ENCODE measurements at places on chromosomes 5 and 9.

GRCh38 chr5:139638090-139638735, 9.9 kb upstream of the CXXC5 start:
- DNase-seq, result peak; percentile 72

- DNase-seq, result no peak
These were observed 173.9 kb downstream of the HSPA4 start for GRCh38 chr5:133225671-133226152.

DNA sequence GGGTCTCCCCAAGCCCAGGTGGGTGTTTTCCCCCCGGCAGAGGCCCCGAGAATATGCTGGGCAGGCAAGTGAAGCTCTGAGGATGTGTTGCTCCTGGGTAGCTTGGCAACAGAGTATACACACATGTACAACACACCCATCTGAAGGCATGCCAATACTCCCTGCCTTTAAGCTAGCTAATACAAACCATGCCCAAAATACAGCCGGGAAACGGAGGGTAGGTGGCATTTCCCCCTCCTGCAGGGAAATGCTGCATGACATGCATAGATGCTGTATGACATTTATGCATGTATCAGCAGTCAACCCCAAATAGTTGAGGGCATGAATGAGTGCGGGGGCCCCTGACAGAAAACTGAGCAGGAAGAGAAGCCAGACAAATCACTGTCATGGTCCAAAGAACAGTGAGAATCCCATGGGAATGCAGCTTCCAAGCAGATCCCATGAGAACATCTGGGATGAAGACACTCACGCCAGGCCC, 614.1 kb downstream of the EBF1 start:
- DNase-seq, result no peak

DNA sequence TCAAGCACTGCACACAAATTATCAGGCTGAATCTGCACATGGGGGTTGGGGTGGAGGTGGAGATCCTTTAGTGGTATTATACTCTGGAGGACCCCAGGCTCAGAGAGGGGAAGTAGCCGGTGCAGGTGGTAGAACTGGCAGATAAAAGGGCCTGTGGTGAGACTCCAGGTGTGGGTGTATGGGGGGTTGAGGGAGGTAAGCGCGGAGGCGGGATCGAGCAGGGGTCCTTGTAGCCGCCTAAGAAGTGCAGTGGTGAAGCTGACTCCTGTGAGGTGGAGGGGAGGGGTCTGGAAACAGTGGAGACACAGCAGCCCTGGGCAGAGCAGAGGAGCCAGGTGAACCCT, 841 bp downstream of the ACSL6 start:
- no peak for DNase-seq

DNA sequence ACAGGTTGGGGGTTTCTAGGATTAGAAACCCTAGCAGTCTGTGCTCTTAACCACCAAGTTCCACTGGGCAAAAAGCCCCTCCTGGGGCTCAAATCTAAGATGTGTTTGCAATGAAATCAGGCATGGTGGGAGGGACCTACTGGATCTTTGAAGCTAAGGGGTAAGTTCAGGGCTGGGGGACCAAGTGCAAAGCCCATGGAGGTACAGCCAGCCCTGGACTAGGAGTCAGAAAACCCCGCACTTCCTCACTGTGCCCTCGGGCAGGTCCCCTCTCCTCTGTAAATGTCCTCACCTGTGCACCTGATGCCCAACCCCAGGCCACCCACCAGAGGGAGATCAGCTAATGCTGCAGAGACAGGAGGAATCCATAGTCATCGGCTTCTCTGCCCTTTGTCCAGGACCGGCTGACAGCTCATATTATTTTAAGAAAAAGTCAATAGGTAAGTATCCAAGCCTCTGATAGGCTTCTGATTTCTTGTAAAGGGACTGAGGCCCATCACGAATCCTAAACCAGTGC, 138.3 kb downstream of the PAX5 start:
- no peak for DNase-seq

DNA sequence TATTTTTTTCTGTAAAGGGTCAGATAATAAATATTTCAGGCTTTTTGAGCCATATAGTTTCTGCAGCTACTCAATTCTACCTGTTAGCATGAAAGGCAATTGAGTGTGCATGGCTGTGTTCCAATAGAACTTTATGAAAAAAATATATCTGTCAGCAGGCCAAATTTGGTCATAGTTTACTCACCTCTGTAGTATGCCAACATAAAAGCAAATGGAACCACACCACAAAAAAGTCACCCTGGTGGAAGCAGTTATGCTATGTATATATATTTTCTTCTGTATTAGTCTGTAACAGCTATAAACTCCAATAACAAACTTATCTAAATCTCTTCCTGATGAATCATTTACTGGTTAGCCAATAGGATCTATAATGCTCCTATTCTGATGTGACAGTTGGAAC, 3.4 kb downstream of the SLC38A9 start:
- no peak for DNase-seq

- no peak for DNase-seq
These were observed 44.3 kb downstream of the CAMK2A start for GRCh38 chr5:150245111-150245789.

GRCh38 chr5:132762246-132763000, 14.6 kb downstream of the SEPTIN8 start:
- no peak for DNase-seq

DNA sequence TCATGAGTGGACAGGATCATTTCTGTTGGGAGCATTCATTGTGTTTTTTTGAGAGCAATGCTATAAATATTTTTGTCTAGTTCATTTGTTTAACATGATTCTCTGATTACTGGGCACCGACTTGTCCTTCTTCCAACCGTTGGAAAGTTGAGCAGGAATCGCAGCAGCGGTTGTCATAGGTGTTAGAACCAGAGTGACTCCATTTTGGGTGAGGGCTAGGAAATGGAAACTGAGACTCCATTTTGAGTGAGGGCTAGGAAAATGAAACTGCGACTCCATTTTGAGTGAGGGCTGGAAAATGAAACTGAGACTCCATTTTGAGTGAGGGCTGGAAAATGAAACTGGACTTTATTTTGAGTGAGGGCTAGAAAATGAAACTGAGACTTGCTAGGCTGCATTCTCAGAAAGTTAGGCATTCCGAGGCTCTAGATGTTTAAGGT, 100.6 kb downstream of the ICE1 start:
- DNase-seq, result no peak

GRCh38 chr5:108830705-108831276, 83.1 kb downstream of the FER start:
- no peak for DNase-seq

GRCh38 chr9:27347889-27348288, 50.9 kb upstream of the EQTN start:
- no peak for DNase-seq

- DNase-seq, result no peak
These were observed 117.8 kb downstream of the FGF18 start for GRCh38 chr5:171537070-171537849.

DNA sequence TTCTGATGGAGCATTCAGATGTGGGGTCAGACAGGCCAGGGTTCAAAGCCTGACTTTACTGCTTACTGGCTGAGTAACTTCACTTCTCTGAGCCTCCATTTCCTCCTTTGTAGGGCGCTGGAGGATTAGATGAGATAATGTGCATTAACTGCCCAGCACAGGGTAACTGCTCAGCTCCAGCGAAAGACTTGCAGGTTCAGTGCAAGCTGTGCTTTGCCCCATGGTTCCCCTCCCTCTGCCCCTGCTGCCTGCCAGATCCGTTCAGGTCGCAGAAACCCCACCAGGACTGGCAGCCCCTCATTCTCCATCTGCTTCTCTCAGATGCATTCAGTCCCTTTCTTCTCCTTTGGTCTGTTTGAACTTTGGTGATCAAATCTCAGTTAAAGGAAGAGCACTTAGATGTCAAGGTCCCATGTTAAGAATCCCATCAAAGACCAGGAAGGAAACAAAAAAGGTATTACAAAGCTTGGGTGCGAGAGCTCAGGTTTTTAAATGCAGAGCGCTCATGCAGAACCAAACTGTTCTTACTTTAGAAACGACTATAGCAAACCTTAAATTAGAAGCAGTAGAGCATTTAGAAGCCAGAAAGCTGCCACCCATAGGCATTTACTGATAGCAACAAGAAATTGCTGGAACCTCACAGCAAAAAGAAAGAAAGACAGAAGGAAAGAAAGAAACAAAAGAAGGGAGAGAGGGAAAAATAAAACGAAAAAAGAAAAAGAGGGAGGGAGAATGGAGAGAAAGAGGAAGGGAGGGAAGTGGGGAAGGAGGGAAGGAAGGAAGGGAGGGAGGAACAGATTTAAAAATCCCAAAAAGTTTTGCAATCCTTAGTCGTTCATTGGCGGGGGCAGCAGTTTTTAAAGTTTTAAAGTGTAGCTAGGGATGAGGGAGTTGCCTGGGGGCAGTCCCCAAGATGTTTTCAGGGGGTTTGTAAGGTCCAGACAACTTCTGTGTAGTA, 23.5 kb downstream of the AFAP1L1 start:
- DNase-seq, result no peak

DNA sequence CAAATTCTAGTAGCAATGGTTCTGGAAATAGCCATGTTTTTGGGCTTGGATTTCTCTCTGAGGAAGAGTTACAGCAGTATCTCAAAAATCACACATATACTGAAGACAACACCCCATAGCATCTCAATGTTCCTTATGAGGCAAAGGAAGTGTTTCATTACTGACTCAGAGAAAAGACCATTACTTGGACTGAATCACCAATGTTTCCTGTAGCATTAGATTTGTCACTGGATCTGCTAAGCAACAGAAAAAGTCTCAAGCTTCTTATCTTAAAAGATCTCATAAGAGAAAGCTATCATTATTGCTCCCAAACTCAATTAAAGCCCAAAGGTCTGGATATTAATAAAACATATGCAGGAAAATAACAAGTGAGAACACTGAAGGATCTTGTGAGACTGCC, 272.4 kb downstream of the ADAMTS6 start:
- no peak for DNase-seq

DNA sequence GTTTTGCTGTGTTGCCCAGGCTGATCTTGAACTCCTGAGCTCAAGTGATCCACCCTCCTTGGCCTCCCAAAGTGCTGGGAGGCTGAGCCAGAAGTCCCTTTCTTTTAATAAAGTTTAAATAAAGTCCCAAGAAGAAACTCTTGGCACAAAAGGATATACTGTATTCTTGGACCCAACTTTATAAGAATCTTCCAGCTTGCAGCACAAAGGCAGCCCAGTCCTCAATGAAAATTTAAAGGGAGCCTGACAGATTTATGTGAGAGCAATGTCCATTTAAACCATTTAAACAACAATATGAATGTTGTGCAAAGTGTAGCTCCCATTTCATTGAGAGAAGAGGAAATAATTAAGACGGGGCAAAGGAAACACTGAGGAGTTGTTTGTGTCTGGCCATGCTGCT, 217.0 kb downstream of the DOCK8 start:
- DNase-seq, result no peak

GRCh38 chr5:108615216-108615615, 132.5 kb upstream of the FER start:
- peak; percentile 31 for DNase-seq

All from DMS 273 treated with DMSO at 0.1 percent for 48 hours (cell line).